ENCODE measurements at places on chromosomes 4 and X.

DNA sequence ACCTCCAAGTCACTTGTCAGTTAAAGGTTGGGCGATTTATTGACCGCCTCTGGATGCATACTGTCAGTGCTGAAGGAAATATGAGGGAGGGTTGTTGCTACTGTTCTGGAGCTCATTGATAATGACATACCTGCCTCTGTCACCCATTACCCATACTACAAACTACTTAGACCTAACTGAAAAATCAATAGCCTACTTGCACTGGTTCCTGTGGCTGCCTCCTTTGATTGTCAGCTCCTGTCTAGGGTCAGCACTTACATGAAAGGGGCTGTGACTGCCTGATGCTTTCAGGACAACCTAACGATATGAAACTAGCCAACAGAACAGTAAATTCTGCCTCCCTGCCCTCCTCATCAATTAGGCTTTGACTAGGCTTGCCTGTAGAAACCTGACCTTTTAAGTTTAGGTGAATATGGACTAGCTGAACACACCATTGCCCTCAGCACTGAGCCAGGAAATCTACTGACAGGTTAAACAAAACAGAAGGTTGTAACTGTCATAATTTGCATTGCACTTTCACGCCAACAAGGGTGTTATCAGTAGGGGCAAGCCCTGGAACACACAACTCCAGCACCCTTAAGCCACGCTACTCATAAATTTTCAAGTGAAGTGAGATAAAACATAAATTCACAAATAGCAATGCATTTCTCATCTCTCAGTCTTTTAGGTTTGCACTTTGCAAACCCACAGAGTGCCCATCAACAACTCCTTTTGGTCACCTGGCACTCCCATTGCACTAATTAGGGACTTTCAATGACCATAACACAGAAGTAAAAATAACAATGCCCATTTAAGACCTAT lies 9.0 kb upstream of the MAB21L2 start:
- no peak for DNase-seq

GRCh38 chr4:186105647-186106321 lies 1.3 kb downstream of the FAM149A start:
- no peak for DNase-seq

GRCh38 chrX:386239-386767 lies 404 bp downstream of the PPP2R3B start:
- no peak for DNase-seq

- DNase-seq: peak; percentile 4
Measured at GRCh38 chr4:74320559-74321118, 12.4 kb downstream of the EPGN start.
